ENCODE measurements at places on chromosomes 6 and 20.

DNA sequence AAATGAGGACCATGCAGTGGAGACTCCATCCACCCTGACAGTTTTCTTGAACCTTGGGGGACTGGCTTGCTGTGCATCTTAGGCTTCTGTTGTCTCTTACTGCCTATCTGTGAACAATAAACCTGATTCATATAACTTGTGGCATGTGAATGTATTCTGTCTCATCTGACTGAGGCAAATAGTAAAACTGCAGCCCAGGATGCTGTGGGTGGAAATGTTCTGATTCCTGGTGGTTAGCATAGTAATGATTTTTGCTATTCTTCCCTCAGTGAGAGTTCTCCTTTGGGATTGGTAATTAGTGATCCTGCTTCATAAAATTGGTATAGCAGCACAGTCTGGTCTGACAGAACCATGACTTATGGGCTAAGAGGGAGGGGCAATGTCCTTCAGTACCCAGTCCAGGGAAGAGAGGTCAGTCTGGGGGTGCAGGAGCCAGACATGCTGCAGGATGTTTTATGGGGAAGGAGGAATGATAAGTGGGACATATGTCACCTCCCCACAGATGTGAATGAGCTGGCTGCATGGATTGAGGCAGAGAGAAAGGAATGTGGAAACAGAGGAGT, 147.1 kb downstream of the OR2B2 start:
- DNase-seq = no peak

- DNase-seq = no peak
Observed at GRCh38 chr6:20417819-20418218, 16.1 kb downstream of the E2F3 start.

DNA sequence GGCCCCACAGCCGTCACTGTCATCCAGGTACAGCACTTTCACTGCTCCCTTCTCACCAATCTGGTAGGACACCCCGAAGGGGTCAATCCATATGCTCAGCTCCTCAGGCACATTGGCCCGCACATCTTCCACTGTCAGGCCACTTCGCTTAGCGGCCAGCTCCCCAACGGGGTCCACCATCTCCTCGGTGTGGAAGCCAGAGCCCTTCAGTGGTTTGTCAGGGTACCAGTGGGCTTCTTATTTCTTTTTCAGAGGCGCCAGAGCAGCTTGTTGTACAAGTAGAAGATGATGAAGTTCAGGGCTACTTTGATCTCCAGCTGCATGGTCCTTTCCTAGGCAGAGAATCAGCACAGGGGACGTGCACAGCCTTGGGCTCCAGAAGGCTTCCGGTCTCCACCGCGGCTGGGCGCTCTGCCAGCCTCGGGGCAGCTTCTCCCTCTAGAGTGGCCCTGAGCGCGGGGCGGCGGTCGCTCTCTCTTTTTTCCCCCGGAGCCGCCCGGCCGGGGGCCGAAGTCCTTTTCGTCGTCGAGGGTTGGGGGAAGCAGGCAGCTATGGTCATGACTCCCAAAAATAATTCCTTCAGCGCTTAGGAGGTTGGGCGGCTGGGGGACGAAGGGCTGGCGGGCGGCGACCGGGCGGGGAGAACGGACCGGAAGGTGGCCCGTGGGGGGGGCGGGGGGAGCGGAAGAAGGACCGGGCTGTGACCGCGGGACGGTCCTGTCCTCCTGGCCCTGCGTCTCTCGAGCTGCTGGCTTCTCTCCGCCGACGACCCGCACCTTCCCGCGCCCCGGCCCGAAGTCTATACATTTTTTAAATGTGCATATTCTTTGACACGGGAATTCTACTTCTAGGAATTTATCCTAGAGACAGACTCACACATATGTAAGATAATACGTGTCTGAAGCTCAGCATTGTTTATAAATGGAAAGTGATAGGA, 6.5 kb upstream of the ZSCAN9 start:
- DNase-seq = no peak

DNA sequence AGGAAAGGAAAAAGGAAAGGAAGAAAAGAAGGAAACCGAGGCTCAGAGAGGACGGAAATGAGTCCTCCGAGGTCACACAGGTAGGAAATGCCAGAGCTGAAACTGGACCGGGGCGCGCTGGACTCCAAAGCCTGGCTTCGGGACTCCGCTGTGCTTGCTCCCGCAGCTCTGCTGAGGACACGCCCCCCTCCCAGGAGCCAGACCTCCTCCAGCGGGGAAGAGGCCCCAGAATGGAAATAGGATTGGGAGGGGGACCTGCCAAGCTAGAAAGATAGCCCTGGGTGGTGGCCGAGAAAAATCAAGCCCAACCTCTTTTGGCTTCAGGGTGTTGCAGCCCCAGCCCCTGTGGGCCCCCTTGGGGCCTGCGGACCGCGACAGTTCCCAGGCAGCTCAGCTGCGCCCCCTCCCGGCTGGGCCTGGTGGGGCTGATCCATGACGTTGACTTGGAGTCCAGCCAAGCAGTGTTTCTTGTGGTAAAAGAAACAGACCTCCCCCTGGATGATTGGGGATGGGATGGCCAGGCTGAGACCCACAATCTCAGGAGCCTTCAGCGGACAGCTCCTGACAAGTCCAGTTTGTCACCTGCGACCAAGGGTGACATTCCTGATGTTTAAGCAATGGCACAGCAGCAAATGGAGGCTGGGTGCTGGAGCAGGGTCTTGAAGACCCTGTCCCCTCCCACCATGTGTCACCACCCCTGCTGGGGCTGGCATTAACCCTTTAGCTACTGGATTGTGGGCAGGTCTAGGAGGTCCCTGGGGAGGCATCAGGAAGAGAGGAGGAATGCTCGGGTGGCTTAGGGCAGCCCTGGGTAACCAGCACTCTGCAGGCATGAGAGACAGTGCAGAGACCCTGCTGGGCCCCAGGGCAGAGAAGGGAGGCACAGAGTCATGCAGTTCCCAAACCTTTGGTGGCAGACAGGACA, 55.4 kb downstream of the RIPOR3 start:
- no peak for DNase-seq

- DNase-seq = no peak
Observed at GRCh38 chr20:39462416-39462945, 500.3 kb downstream of the DHX35 start.

- DNase-seq = no peak
Observed at GRCh38 chr6:98970469-98970868, 22.7 kb upstream of the FBXL4 start.

DNA sequence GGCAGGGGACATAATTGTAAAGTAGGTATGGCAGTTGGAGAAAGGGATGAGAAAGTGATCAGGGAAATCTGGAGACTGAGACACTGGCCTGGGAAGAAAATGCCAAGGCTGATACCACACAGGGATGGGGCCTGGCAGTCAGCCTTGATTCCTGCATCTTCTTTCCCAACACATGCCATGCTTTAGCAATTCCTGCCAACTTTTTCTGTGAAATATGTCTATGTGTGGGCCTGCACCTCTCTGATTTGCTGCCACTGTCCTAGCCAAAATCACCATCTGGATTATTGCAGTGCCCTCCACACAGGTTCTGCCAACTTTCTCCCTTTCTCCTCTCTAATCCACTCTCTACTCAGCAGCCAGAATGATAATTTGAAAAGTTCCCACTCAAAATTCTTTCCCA, 759.8 kb upstream of the CITED2 start:
- DNase-seq = no peak

- no peak for DNase-seq
Observed at GRCh38 chr6:52555518-52556233, 21.2 kb downstream of the TRAM2 start.

DNA sequence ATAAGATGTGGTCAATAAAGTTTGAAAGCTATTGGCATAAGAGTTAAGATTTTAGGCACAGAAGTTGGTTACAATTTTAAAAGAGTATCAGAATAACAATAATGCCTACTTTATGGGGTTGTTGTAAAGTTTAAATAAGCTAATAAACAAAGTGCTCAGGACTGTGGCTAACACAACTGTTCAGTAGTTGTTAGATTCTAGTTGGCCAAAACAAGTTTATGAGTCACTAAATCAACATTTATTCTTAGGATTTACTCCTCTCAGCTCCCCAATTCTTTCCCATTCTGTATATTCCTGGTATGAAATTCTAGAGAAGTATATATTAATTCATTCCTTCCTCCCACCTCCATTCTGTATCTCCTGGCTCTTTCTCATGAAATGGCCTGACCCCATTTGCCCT, 14.5 kb downstream of the RMND1 start:
- DNase-seq = no peak

DNA sequence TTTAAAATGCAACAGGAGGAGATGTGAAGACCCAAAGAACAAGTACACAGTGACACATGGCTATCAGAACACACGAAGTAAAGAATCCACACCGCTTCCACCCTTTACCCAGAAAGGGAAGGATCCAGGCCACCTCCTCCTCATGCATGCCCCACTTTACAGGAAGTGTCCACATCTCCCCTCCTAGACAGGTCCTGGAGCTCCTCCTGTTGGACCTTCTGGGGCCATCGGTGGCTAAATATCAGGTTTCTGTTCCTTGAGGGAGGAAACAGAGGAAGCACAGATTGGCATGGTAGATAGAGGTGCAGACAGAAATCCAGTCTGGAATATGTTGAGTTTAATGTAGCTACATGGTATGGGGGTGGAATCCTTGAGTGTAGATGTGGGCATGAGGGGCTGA, 10.9 kb downstream of the NINL start:
- DNase-seq = no peak

DNA sequence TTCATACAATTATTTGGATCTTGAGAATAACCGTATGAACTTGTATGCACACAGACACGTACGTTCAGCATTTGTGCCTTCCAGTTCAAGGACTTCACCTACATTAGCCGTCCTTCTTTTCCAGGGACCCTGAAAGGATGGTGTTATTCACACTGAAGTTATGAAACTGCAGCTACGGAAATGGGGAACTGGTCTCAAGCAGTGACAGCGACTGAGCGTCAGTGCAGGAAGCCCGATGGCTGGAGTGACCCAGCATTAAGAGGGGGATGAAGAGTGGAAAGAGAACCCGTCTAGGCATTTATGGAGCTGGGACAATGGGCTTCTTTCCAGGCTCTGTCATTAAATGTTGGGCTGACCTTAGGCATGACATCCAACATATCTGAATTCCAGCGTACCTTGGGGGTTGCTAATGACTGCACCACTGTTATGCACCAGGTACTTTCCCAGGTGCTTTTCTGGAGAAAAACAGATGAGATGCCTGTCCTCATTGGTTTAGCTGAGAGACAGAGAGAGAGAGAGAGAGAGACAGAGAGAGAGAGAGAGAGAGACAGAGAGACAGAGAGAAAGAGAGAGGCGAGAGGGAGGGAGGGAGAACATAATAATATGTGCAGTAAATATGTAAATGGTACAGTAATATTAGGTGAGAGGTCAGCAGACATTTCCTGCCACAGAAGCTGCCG, 204.7 kb upstream of the EXOC2 start:
- no peak for DNase-seq

GRCh38 chr6:53718597-53719460, 53.3 kb upstream of the KLHL31 start:
- DNase-seq = no peak

- no peak for DNase-seq
Observed at GRCh38 chr6:112037783-112038216, 16.1 kb upstream of the CCN6 start.

DNA sequence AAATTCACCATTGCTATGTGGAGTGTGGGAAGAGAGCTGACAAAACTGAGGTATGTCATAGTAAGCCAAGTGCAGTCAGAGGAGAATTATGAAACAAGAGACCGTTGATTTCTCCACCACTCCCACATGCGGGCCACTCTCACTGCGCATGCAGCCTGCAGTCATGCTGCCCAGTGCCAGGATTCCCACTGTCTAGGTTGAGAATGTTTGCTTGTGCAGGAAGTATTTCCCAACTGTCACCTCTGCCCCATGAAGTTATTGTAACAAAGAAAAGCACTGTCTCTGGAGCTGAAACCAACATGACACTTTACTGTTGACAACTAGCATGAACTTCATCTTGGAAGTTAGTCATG, 18.7 kb upstream of the SFT2D1 start:
- DNase-seq = no peak

DNA sequence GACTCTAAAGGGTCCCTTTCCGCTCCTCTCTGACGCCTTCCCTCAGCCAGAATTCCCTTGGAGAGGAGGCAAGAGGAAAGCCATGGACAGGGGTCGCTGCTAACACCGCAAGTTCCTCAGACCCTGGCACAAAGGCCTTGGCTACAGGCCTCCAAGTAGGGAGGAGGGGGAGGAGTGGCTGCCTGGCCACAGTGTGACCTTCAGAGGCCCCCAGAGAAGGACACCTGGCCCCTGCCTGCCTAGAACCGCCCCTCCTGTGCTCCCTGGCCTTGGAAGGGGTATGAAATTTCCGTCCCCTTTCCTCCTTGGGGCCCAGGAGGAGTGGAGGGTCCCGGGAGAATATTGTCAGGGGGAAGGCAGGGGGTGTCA, 2.7 kb downstream of the VEGFA start:
- DNase-seq = no peak

Data from cortex of kidney (tissue), 1 donor.